DMS53 (cell line): ENCODE measurements at places on chromosomes 1 and 21.
A peak's percentile ranks its signal among the peaks of the same experiment; 100 is the strongest.

DNA sequence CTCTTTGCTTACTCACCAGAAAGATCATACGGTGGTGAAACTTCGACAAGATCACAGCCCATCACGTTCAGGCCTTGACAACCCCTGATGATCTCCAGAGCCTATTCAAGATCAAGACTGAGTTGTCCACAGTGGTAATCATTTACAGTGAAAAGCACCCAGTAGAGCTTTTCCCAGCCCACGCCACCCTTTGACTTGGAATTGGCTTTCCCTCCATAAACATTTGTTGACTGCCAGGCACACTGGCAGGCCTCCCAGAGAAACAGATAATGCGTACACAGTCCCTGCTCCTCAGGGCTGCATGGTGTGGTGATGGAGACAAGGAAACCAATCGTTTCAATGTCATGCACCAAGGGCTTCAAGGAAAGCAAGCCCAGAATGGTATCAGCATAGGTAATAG, 10.1 kb downstream of the AGMAT start:
- DNase-seq: no peak

DNA sequence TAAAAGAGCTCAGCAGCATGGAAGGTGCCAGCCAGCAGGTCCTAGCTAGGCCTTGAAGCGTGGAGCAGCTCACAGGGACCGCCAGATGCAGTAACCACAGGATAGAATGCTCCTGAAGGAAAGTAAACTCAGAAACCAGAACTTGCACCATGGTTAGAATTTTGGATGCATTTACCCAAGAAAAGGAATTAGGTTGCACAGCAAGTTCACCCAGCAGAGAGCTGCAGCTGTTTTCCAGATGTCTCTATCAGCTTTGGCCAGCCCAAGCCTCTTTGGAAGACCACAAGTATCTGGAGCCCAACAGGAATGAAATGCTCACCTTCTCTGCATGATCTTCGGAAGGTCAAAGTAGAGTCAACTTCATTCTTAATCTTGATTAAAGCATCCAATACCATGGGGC, 21.0 kb upstream of the ATP13A2 start:
- DNase-seq: no peak

DNA sequence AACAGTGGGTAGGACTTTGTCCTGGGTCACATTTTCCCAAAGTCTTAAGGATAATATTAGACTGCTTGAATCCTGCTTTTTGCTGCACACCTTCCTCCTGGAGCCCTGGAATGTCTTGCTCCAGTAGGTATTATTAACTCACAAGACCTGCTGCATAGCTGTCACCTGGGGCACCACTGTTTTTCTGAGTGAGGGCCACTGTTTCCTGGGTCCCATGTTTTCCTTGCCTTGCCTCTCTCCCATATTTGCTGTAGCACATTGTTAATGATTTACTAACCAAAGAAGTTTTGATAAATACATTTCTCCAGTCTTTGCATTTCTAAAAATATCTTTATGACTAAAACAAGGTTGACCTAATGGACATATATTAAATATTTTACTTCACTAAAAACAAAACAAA, 22.5 kb upstream of the FCAMR start:
- peak; percentile 64 for DNase-seq

DNA sequence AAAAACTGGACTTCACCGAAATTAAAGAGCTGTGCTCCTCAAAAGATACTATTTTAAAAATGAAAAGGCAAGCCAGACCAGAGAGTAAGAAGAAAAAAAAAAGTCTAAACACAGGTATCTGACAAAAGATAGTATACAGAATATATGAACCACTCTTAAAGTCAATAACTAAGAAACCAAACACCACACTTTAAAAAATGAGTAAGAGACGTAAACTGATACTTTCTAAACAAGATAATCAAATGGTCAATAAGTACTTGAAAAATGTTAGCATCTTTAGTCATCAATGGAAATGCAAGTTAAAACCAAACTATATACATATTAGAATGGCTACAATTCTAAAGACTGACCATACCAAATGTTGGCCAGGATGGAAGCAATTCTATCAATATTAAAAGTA, 77.6 kb downstream of the EVI5 start:
- peak; percentile 88 for DNase-seq

- DNase-seq: peak; percentile 85
Observed at GRCh38 chr1:41917835-41918449, 780 bp downstream of the HIVEP3 start.

GRCh38 chr1:12088607-12089006, 25.5 kb downstream of the TNFRSF8 start:
- no peak for DNase-seq

- no peak for DNase-seq
Observed at GRCh38 chr21:39966786-39967185, 99.5 kb downstream of the PCP4 start.

DNA sequence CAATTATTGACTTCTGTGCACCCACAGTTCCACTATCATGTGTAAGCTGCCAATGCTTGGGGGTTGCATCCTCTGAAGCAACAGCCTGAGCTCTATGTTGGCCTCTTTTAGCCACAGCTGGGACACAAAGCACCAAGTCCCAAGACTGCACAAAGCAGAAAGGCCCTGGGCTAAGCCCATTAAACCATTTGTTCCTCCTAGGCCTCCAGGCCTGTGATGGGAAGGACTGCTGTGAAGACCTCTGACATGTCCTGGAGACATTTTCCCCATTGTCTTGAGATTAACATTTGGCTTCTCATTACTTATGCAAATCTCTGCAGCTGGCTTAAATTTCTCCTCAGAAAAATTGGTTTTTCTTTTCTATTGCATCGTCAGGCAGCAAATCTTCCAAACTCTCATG, 123.7 kb upstream of the DEPDC1 start:
- DNase-seq: peak; percentile 38

GRCh38 chr1:9179463-9180110, 50.7 kb upstream of the GPR157 start:
- DNase-seq: no peak

DNA sequence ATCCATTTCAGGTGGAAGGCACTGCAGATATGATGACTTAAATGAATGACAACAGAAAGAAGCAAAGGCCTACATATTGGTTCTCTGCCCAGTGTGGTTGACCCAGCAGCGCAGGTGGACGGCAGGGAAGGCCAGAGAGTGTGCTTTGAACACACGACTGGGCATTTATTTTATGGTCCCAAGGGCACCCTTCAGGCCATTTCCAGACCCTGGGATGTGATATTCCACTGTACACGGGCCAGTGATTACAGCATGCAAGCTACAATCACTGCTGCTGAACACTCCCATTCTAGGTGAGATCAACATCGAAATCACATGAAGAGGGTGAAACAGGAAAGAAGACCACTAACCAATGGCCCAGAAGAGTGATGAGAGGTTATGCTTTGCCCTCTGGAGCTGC, 33.8 kb downstream of the PCNX2 start:
- DNase-seq: peak; percentile 33

GRCh38 chr1:158071138-158071537, 77.7 kb downstream of the KIRREL1 start:
- DNase-seq: no peak

DNA sequence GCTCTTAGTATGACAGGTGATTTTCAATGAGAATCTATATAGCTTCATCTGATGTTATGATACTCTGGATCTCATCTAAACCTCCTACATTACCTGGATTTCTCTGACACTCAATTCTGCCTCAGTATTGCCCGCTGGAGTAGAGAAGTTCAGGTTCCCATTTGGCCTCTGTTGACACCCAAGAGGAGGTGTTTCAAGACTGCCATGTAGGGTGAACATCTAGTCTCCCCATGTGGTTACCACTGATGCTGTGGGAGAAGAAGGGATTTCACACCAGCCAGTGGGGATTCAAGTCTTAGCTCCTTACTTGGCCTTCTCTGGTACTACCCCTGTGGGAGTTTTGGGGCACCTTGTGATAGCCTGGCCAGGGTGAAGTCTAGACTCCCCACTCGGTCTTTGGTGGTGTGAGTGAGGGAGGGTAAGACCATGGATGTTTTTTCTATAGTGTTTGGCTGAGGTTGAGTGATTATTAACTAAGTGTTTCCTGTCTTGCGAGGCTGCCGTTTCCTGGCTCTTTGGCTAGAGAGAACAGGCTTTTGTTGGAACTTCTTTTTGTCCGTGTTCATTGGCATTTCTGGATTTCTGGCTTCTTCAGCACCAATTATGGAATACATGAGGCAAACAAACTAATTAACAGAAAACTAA, 90.7 kb downstream of the RHOU start:
- peak; percentile 54 for DNase-seq

DNA sequence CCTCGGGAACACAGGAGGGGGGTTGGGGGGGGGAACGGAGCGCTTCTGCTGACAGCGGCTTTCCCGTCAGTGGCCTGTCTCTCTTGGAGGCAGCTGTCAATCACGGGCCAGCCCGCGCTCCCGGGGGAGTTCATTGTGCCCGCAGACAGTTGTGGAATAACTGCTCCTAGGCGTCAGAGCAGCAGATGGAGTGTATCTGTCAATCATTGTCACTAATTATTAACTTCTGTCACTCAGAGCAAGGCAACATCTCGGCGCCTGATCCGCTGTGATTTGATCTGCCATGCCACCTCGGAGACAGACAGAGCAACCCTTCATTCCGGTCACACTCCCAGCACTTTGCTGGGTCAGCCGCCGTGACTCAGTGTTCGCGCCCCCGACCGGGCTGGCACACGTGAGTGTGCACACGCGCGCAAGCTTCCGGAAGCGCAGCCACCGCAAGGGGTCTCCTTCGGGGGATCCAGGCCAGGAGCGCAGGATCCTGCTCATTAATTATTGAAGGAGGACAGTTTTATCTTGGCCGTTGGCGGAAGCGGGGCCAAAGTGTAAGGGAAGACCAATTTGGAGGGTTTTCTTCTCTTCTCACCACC, 75.8 kb downstream of the RRAGC start:
- DNase-seq: peak; percentile 84

DNA sequence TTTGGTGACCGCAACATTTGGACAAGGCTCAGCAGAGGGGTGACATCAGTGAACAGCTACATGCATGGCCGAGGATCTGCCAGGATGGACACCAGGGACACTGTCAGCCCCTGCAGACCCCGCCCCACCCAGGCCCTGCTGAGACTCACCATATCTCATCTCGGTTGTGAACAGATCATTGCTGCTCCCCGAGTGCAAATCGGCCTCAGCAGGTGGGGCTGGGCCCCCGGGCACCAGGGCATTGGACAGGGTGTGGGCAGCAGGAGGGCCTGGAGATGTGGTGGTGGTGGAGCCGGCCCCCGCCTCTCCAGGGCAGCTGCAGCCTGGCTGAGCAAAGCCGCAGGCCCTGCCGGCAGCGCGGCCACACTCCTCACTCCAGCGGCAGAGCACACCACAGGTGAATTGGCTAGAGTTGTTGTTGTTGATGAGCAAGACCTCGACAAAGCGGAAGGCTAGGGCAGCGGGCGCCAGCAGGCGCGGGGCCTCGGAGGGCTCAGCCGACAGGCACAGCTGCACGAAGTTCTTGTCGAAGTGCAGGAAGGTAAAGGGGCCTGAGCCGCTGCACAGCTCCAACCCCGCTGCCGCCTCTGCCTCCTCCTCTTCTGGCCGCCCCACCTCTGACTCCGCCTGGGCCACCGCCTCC, 8.2 kb downstream of the ADGRB2 start:
- no peak for DNase-seq

- no peak for DNase-seq
Observed at GRCh38 chr21:33860332-33860879, 55.2 kb downstream of the ATP5PO start.

DNA sequence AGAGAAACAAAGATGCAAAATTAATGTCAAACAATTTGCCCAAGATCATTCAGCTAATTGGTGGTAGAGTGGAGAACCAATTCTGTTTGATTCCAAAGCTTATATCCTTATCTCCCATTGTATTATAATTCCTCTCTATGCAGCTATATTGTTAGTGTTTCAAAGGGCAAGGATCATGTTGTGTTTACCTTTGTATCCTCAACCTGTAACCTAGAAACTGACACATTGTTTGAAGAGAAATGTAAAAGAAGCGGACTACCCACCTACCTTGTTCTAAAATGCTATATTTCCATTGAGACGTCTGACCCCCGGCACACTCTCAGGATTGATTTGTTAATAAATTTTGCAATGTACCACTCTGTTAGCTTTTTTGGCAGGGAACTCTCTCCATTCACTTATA, 9.3 kb downstream of the RAVER2 start:
- DNase-seq: peak; percentile 38

DNA sequence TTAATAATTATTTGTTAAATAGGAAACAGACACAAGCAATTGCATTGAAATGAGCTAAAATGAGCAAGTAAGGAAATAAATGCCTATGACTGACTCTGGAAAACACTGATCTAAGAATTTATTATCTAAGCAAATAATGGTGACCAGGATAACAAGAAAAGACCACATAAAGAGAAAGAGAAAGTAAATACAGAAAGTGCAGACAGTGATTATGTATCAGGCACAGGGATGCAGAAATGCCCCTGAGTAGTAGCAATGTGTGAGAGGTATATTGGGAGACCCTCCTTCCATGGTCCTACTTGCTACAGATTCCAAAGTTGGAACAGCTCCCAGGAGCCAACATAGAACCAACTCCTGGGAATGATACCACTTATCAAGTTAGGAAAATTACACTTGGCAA, 33.3 kb upstream of the MUTYH start:
- no peak for DNase-seq

DNA sequence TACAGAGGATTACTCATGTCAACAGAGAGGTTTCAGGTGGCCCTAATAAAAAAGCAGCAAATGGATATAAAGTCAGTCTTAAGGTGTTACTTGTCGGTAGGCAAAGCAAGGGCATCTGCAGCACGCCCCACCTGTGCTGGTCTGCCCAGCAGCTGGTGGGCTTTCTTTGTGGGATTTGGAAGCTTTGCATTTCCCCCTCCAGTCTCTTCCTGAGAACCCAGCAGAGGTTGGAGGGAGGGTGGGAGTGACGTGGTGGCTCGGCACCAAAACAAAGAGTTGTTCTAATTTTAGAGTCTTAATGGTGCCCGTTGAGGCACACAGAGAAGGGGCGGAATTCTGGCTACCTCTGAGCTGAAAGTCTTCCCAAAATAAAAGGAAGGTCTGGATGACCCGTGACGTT, 4.8 kb upstream of the PCBP3 start:
- no peak for DNase-seq

- DNase-seq: no peak
Observed at GRCh38 chr1:178483251-178483957, 13.4 kb downstream of the CLEC20A start.

DNA sequence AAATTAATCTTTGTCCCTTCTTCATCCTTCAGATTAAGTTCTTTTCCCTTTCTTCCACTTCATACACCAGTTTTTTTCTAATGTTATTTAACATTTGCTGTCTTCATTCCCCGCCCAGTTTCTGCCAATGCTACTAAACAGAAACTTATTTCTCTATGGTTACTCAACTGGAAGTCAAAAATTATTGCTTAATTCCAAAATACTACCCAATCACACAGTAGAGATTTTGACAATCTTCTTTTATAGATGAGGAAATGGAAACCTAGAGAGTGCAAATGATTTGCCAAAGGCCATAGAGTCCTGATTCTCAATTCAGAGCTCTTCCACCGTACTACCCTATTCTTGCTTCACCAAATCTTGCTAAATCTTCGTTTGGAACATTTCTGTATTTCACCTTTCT, 58.1 kb upstream of the SH3GLB1 start:
- no peak for DNase-seq

- DNase-seq: no peak
Observed at GRCh38 chr1:233256191-233256590, 39.3 kb downstream of the PCNX2 start.
